ENCODE measurements at places on chromosomes 7 and 10. TPM values are rescaled to one million over a fixed set of nuclear protein-coding genes. Genes with fewer than 3 reads are reported as not detected.
A peak's percentile ranks its signal among the peaks of the same experiment; 100 is the strongest.

GRCh38 chr7:5396542-5396941 is 27.1 kb downstream of the TNRC18 start:
- H3K27me3 ChIP-seq: no peaks in the 10 kb centered on the region
- H3K27ac ChIP-seq: peak overlapping the region; percentile 76
- DNase-seq: peak; percentile 53
- peaks cover 31% of the 10 kb centered on the region for H3K36me3 ChIP-seq

- H3K36me3 ChIP-seq: no peaks in the 10 kb centered on the region
- H3K4me3 ChIP-seq: no peak overlapping the region
- no peak overlapping the region for H3K27ac ChIP-seq
These were observed 243.8 kb upstream of the MDFIC start for GRCh38 chr7:114678116-114678515.

SFRP4 gene
- not detected for total RNA-seq

DNA sequence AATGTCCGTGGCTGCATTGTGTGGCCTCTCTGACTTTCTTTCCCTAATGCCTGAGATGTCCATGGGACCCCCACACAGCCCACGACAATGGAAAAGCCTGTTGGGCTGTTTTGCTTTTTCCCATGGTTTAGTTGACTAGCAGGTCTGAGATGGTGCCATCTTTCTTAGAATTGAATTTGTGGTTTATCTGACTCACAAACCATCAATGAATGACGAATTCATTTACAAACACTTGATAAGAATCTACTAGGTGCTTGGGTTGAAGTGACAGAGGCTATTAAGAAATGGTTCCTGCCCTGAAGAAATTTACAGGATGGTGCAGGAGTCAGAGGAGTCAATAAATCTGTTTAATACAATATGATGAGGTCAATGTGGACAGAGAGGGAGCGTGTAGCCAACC is 75.4 kb downstream of the OTUD1 start:
- peaks cover 19% of the 10 kb centered on the region for H3K4me1 ChIP-seq
- no peak overlapping the region for H3K4me3 ChIP-seq
- peaks cover 15% of the 10 kb centered on the region for H3K27me3 ChIP-seq
- H3K27ac ChIP-seq: peak overlapping the region; percentile 67
- H3K36me3 ChIP-seq: no peaks in the 10 kb centered on the region
- DNase-seq: no peak

PDE1C gene
- not detected for total RNA-seq

- H3K27ac ChIP-seq: no peak overlapping the region
- no peaks in the 10 kb centered on the region for H3K27me3 ChIP-seq
- H3K4me3 ChIP-seq: no peak overlapping the region
- H3K36me3 ChIP-seq: peaks cover 28% of the 10 kb centered on the region
These were observed 65.5 kb downstream of the DNAJB6 start for GRCh38 chr7:157402388-157402703.

SMO gene
- 0.64 TPM for total RNA-seq

- no peak for DNase-seq
- peaks cover 25% of the 10 kb centered on the region for H3K4me1 ChIP-seq
- peak overlapping the region; percentile 63 for H3K4me3 ChIP-seq
- peak overlapping the region; percentile 87 for H3K27ac ChIP-seq
- H3K36me3 ChIP-seq: peaks cover 4% of the 10 kb centered on the region
These were observed 5.1 kb upstream of the BAZ1B start for GRCh38 chr7:73526896-73527821.

- H3K36me3 ChIP-seq: peaks cover 47% of the 10 kb centered on the region
- DNase-seq: no peak
- no peaks in the 10 kb centered on the region for H3K27me3 ChIP-seq
- H3K4me3 ChIP-seq: peak overlapping the region; percentile 66
- peaks cover 39% of the 10 kb centered on the region for H3K4me1 ChIP-seq
These were observed 3.9 kb downstream of the CARD11 start for GRCh38 chr7:3039787-3040186.

GRCh38 chr7:2373124-2373556 is 18.5 kb downstream of the EIF3B start:
- no peaks in the 10 kb centered on the region for H3K27me3 ChIP-seq
- no peaks in the 10 kb centered on the region for H3K4me1 ChIP-seq
- no peak overlapping the region for H3K4me3 ChIP-seq
- DNase-seq: no peak

ATOH7 gene
- total RNA-seq: not detected

DNA sequence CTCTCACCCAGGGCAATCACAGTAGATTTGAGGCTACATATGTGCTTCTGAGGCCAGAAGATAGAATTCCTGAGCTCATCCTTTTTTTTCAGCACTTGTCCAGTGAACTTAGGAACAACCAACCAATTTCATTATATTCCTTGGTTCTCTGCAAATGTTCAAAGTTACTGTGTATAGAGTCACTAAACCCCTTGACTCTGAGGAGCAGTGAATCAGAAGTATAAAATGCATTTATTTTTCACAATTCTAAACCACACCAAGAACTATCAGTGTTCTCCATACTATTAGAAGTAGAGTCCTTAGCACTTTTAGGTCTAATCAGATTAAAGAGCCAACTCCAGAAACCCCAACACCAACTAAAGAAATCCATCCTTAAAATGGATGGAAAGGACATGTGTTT is 19.6 kb upstream of the PAPSS2 start:
- H3K4me3 ChIP-seq: no peak overlapping the region
- peaks cover 20% of the 10 kb centered on the region for H3K4me1 ChIP-seq
- no peaks in the 10 kb centered on the region for H3K27me3 ChIP-seq
- no peak overlapping the region for H3K27ac ChIP-seq

DNA sequence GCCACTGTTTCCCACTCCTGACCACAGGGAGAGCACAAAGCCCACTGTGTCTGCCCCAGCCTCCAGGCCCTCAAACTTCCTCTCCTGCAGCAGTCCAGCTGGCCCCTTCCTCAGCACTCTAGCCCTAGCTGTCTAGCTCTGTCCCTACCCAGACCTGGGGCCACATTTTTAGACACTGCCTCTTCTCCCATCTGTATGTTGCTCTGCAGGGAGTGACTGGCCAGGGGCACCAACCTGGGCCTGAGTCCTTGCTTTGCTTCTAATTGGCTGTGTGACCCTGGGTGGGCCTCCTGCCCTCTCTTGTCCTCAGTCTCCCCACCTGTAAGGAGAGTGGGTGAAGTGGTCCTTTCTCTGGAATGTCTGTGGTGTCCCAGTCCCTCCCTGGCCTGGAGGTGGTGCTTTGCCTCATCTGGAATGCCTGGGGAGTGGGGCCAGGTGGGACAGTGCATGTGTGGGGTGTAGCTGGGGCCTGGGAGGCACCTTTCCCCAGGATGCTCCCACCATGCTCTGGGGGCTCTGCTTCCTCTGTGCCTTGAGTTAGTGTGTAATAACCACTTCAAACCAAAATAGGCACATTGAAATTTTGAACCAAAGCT is 25.1 kb downstream of the AQP1 start:
- no peaks in the 10 kb centered on the region for H3K4me1 ChIP-seq
- no peak overlapping the region for H3K4me3 ChIP-seq
- peaks cover 19% of the 10 kb centered on the region for H3K27me3 ChIP-seq
- H3K27ac ChIP-seq: no peak overlapping the region
- DNase-seq: no peak
- no peaks in the 10 kb centered on the region for H3K36me3 ChIP-seq

DNA sequence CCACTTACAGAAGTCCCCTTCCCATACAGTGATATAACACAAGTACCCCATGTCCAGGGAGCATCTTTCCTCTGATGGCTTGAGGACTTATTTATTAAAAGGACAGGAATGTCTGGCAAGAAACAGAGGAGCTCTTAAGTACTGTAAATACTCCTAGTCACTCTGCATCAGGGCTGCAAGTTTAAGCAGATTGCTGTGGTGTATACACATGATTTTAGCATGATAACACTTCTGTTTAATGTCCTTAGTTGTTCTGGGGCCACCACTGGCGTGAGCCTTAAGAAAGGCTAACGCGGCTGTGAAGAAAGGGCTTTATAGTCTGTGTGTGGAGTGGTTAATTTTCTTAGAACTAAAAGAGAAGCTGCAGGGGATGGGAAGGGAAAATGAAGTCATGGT is 65.7 kb downstream of the GBF1 start:
- H3K27me3 ChIP-seq: no peaks in the 10 kb centered on the region
- no peak overlapping the region for H3K4me3 ChIP-seq
- DNase-seq: no peak
- H3K36me3 ChIP-seq: peaks cover 15% of the 10 kb centered on the region
- no peak overlapping the region for H3K27ac ChIP-seq

DNAJC12 gene
- total RNA-seq: 11.0 TPM

- H3K4me3 ChIP-seq: no peak overlapping the region
- no peak overlapping the region for H3K27ac ChIP-seq
- no peaks in the 10 kb centered on the region for H3K36me3 ChIP-seq
- peaks cover 10% of the 10 kb centered on the region for H3K4me1 ChIP-seq
- H3K27me3 ChIP-seq: no peaks in the 10 kb centered on the region
These were observed 106.5 kb downstream of the RPS24 start for GRCh38 chr10:78140066-78140630.

GRCh38 chr7:30906515-30907240 is 5.0 kb upstream of the AQP1 start:
- no peaks in the 10 kb centered on the region for H3K27me3 ChIP-seq
- H3K27ac ChIP-seq: no peak overlapping the region
- no peak for DNase-seq
- H3K4me1 ChIP-seq: peaks cover 1% of the 10 kb centered on the region
- H3K36me3 ChIP-seq: no peaks in the 10 kb centered on the region
- no peak overlapping the region for H3K4me3 ChIP-seq

GRCh38 chr7:105887569-105888189 is 11.3 kb upstream of the ATXN7L1 start:
- DNase-seq: no peak
- H3K4me3 ChIP-seq: no peak overlapping the region
- no peaks in the 10 kb centered on the region for H3K36me3 ChIP-seq
- H3K27me3 ChIP-seq: peaks cover 16% of the 10 kb centered on the region
- H3K27ac ChIP-seq: no peak overlapping the region

DNA sequence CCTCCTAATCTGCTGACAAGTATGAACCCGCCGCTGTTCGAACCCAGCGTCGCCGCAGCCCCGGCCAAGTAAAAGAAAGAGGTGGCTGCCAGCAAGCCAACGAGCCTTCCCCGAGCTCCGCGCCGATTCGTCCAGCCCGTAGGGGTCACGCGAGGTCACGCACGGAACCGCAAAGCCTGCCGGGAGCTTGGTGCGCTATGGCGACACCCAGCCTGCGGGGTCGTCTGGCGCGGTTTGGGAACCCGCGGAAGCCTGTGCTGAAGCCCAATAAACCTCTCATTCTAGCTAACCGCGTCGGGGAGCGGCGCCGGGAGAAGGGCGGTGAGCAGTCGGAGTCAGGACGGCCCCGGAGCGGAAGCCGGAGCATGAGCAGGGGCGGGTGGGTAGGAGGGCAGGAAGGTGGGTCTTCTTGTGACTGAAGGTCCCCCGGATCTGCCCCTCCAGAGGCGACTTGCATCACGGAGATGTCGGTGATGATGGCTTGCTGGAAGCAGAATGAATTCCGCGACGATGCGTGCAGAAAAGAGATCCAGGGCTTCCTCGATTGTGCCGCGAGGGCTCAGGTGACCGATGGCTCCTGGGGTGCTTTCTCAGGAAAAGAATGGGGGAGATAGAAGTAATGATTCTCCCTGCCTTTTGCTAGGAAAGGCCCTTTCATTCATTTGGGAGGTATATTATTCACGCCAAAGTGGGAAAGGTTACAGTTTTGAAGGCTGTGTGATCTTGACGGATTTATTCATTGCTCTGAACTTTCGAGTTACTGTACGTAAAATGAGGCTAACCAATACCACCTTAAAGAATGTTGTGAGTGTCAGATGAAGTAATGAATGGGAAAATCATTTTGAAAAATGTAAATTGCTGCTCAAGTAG is at the start of gene CHCHD1:
Gene CHCHD1 (plus strand): TSS at position 170 of the 870 bp plus-strand sequence. CDS start 28 bp downstream, at position 198.
- H3K4me3 ChIP-seq: peak within 1 kb of the TSS; percentile 99
- peak; percentile 91 for DNase-seq
- peaks cover 39% of the 10 kb centered on the region for H3K36me3 ChIP-seq

DNA sequence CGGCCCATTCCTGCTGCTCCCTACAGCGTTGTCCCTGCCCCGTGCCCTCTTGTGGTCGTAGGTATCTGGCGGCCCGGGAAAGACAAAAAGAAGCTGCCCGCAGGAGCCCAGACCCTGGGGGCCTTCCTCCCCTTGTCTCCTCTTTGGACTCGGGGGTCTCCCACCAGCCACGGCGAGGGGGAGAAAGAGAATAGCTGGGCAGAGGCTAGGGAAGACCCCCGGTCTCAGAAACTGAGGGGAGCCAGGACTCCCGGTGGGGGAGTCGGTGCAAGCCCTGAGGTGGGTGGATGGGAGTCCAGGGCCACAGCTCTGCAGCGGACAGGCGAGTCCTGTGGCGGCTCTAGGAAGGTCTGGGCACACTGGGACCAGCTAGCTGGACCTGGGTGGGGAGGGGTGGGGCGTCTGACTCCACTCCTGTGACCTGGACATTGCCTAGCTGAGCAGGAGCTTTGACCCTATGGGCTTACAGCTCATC is 1.3 kb upstream of the SH2D4B start:
- no peak for DNase-seq
- H3K27ac ChIP-seq: peak overlapping the region; percentile 95
- peak overlapping the region; percentile 90 for H3K4me3 ChIP-seq
- peaks cover 10% of the 10 kb centered on the region for H3K36me3 ChIP-seq
- peaks cover 30% of the 10 kb centered on the region for H3K4me1 ChIP-seq

DNA sequence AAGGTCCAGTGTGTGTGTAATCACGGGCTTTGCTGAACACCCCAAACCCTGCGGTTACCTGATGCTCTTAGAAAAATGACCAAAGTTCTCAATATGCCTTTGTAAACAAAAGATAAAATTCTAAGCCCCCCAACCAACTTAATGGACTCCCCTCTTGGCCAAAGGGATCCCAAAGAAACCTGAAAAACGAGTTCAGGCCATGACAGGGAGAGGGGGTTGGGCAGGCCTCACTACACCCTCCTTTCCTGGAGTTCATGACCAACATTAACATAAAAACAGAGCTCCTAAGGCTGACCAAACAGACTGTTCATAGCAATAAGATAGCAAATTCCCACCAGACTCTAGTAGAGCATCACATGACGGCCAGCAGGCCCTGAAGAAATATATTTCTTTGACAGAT is 3.0 kb upstream of the VIPR2 start:
- H3K27me3 ChIP-seq: peaks cover 25% of the 10 kb centered on the region
- DNase-seq: no peak
- H3K4me3 ChIP-seq: no peak overlapping the region
- H3K4me1 ChIP-seq: peaks cover 10% of the 10 kb centered on the region

CFAP70 gene
- total RNA-seq: 0.43 TPM

- DNase-seq: no peak
- no peaks in the 10 kb centered on the region for H3K4me1 ChIP-seq
- H3K27me3 ChIP-seq: no peaks in the 10 kb centered on the region
- H3K27ac ChIP-seq: no peak overlapping the region
These were observed 147.8 kb upstream of the UNC5B start for GRCh38 chr10:71064413-71065118.

- H3K36me3 ChIP-seq: no peaks in the 10 kb centered on the region
- no peaks in the 10 kb centered on the region for H3K4me1 ChIP-seq
- no peak for DNase-seq
- H3K27me3 ChIP-seq: no peaks in the 10 kb centered on the region
These were observed 292.4 kb upstream of the SMIM30 start for GRCh38 chr7:113410796-113411195.

LRIT1 gene
- not detected for total RNA-seq

RHOBTB1 gene
- 0.30 TPM for total RNA-seq

All from activated T-helper 2 cell treated with anti-CD3 and anti-CD28 coated beads, Interferon-gamma antibody, Interleukin-2, Interleukin-4, amounts not matched to agents 10 μg/mL and 5 μg/mL and 100 μg/mL, durations not matched to agents 14 hours and 24 hours and 36 hours (primary cell).